Retina (tissue), 1 donor: ENCODE measurements at places on chromosomes 5 and 9.

DNA sequence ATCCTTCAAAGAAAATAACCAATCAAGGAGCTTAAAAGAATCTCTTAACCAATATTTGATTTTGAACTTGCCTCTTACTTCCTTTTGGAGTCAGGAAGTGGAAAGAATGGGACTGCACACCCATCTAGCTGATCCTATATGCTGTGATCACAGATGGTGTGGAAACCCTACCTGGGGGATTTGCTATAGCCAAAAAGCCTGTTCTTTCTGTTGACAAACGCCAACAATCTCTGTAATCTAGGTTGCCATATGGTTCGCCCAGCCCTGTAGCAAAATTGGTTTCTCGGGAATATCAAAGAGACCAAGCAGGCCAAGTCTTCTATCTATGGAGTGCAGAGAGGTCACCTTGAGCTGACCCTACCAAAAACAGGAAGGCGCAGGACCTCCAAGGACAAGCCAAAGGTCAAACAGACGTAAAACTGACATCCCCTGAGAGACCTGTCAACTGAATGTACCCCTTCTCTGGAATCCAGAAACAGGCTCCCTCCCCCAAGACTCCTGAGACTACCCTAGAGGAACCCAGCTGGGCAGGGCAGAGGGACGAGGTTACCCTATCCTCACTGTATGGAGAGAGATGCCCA lies 19.4 kb downstream of the NRG2 start:
- no peak for DNase-seq

GRCh38 chr5:129773376-129773775 lies 25.5 kb downstream of the MINAR2 start:
- no peak for DNase-seq

DNA sequence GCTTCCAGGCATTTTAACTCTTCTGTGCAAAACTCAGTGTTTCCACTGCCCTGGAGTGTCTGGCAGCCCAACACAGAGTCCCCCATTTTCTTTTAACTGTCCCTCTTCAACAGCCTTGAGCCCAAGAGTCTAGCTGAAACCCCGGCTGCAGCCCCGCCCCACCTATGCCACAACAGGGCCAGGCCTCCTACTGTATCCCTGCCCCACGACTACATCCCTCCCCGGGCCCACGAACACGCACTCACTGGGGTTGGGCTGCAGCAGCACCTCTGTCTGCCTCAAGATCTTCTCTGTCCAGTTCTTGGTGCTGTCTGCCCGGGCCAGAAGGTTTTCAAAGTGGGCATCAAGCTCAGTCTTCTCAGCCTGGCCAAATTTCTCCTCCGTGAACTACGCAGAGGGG lies 6.1 kb downstream of the SH3GLB2 start:
- DNase-seq = no peak

DNA sequence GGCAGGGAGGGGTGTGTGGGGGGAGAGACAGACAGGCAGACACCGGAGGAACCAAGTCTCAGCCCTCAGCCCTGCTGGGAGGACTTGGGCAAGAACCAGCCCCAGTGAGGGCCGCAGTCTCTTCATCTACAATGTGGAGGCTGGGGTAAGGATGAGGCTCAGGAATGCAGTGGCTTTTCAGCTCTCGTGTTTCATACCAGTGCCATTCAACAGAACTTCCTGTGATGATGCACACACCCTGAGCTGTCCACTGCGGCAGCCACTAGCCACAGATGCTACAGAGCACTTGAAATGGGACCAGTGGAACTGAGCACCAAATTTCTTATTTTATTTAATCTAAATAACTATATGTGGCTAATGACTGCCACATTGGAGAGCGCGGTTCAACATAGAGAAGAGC lies 10.7 kb downstream of the CAMK2A start:
- no peak for DNase-seq

DNA sequence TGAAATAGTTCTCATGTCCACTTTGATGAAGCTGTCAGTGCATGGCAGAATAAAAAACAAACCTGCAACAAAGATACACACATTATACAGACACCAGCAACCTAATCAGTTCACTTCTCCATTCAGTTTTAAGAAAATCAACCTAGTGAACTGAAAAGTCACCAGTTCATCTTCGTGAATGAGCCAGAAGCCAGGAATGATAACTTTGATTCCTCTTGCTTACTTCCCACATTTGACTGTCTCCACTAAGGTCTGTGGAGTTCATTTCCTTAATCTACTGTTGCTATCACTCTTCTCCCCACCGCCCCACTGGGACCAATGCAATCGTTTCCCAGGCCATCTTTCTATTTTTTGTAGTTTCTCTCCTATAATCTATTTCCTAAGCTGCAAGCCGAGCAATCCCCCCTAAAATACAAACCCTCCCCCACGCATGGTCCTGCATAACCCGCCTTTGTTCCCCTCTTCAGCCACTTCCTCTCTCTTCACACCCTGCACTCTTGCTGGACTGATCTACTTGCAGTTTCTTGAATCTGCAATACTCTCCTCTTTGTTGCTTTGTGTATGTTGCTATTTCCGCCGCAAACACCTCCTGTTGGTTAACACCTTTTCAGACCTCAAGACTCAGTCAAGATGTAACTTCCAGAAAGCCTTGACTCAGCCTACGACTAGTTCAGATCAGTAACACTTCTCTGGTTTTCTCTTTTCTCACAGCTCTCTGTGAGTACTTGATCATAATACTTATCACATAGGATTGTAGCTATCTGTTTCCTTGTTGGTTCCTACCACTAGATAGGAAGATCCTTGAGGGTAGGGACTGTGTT lies 16.6 kb downstream of the STOM start:
- no peak for DNase-seq
